ENCODE measurements at places on chromosomes 16 and 17.

- no peak for DNase-seq
Measured at GRCh38 chr17:40472733-40473452, 28.5 kb downstream of the TNS4 start.

DNA sequence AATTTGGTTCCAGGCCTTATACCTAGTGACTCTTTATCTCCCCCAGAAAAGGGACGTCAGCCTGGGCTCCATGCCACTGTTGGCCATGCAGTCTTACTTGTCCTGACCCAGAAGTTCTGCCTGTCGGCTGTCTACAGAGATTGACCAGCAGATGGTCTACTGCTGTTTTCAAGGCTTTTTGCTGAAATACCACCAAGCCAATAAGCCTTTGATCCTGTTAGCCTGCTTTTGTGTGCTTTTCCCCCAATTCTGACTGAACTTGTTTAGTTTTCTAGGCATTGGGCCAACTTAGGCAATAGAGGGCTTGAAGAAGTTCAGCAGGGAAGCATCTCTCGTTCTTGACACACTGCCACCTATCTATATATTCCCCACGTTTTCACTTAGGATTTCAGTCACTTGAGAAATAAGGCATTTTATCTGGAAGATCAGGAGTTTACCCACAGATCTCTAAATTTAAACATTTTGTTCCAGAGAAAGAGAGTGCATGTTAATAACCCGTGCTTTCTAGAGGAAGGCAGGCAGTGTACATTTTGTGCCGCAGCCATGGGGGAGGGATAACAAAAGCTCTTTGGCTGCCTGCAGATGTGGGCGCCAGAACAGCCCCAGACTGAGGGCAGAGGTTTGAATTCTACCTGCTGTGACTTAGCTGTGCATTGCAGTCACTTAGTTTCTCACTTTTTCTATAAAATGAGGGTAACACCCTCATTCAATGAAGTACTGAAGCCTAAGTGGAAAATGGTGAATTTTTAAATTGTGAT is 12.3 kb upstream of the CARMIL2 start:
- DNase-seq: no peak

DNA sequence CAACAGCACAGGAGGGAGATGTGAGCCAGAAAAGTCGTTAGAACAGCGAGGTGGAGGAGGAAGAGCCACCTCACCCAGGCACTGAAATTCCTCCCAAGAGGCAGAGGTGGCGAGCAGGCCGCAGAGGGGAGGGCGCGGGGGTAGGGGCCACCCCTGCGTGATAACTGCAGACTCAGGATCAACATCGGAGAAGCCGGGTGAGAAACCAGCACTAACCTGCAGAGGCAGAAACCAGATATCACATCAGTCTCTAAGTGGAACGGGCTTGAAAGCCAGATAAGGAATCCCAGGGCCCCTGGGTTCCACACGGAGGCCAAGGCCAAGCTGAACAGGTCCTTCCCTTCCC is 39.4 kb upstream of the ZC3H18 start:
- no peak for DNase-seq

GRCh38 chr16:47644661-47645060 is 183.5 kb downstream of the PHKB start:
- DNase-seq: no peak

DNA sequence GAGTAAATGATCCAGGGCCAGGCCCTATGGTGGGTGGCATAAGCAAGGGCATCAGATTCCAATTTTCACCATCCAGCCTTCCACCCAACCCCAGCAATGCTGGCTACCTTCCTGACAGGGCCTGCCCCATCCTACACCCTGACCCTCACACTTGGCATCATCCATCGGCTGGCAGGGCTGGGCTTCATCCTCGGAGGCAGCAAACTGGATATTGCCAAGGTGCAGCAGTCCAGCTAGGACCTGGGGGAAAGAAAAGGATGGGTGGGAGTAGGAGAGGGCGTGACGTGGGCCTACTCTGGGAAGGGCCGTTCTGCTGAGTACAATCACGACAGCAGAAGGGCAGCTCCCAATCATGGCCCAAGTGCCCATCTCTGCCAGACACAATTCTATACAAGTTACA is 23.5 kb downstream of the MYO19 start:
- DNase-seq: no peak

- no peak for DNase-seq
Measured at GRCh38 chr16:78256686-78257375, 157.4 kb downstream of the WWOX start.

- DNase-seq: peak; percentile 32
Measured at GRCh38 chr16:16025214-16025968, 76.0 kb downstream of the ABCC1 start.

DNA sequence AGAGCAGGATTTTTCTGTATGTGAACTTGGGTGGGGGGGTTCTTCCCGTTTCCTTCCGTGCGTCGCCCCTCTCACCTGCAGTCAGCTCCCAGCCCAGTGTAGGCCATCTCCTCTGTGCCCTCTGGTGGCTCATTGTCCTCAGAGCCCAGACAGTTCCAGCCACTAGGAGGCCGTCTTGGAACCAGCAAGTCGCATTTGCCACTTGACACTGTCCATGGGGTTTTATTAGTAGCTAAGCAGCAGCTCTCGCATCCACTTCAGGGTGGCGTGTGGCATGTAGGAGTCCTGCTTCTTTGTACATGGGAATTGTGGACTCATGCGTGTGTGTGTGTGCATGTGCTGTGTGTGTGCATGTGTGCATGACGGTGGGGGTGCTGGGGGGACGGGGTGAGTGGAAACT is 74.0 kb downstream of the SEC14L1 start:
- DNase-seq: peak; percentile 24

- DNase-seq: no peak
Measured at GRCh38 chr16:72654535-72654934, 393.4 kb downstream of the ZFHX3 start.

DNA sequence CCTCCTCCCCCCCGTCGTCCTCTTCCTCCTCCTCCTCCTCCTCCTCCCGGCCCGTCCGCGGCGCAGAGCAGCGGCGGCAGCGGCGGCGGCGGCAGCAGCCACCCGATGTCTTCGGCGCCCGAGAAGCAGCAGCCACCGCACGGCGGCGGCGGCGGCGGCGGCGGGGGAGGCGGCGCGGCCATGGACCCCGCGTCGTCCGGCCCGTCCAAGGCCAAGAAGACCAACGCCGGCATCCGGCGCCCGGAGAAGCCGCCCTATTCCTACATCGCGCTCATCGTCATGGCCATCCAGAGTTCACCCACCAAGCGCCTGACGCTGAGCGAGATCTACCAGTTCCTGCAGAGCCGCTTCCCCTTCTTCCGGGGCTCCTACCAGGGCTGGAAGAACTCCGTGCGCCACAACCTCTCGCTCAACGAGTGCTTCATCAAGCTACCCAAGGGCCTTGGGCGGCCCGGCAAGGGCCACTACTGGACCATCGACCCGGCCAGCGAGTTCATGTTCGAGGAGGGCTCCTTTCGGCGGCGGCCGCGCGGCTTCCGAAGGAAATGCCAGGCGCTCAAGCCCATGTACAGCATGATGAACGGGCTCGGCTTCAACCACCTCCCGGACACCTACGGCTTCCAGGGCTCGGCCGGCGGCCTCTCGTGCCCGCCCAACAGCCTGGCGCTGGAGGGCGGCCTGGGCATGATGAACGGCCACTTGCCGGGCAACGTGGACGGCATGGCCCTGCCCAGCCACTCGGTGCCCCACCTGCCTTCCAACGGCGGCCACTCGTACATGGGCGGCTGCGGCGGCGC is at the start of gene FOXF1:
FOXF1 (plus strand) TSS at position 63 of the 797 bp plus-strand sequence; CDS start at position 106, 43 bp downstream.
- DNase-seq: peak; percentile 72

DNA sequence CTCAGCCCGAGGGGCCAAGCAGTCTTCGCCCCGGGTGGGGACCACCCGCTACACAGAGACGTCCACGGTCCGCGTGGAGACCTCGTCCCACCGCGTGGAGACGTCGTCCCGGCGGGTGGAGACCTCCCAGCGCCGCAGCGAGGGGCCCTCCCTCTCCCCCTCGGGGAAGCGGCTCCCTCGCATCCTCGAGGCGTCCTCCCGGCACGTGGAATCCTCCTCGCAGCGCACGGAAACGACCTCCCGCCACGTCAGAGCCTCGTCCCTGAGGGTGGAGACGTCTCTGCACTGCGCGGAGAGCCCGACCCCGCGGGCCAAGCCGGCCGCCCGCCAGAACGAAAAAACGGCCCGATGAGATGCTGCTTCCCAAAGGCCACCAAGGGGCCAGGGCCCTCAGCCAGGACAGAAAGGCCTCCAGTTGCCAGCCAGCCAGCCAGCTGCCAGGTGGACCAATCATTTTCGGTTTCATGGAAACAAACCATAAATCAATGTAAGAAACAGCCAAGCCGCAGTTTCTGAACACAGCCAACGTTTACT is 424 bp downstream of the C17orf100 start:
- no peak for DNase-seq

- no peak for DNase-seq
Measured at GRCh38 chr16:49504023-49504364, 130.4 kb downstream of the C16orf78 start.

DNA sequence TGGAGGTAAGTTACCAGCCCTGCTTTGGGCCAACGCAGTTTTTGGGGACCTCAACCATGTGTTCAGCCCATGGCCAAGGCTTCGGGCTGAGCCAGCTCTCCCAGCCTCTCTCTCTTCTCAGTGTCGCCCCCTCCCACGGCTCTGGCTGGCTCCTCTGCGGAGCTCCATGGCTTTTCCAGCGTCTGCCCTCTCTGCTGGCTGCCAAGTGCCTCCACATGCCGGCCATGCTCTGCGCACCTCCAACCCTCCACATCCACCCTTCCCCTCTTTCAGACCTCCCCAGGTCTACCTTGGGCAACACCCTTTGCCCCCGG is 23.2 kb downstream of the COTL1 start:
- DNase-seq: no peak

- DNase-seq: peak; percentile 29
Measured at GRCh38 chr16:10738231-10739077, 5.2 kb upstream of the NUBP1 start.

GRCh38 chr16:81551821-81552304 is 107.3 kb downstream of the CMIP start:
- DNase-seq: no peak

DNA sequence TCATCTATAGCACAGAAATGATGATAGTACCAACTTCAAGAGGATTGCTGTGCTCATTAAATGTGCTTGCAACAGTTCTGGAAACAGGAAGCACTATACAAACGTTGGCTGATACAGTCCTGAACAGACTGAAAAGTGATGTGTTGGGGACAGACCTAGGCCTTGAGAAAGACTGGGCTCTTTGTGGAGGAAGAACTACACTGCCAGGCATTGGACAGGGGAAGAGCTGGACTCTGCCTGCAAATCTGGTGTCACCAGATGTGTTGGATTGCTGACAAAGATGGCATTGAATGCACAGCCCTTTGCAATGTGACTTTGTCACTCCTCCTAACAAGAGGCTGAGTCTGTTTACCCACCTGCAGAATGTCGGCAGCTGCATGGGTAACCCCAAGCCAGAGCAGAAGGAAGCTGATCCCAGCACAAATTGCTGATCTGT is 12.4 kb upstream of the ST6GALNAC2 start:
- DNase-seq: no peak

GRCh38 chr17:5226940-5227878 is 7.5 kb downstream of the SCIMP start:
- peak; percentile 59 for DNase-seq

DNA sequence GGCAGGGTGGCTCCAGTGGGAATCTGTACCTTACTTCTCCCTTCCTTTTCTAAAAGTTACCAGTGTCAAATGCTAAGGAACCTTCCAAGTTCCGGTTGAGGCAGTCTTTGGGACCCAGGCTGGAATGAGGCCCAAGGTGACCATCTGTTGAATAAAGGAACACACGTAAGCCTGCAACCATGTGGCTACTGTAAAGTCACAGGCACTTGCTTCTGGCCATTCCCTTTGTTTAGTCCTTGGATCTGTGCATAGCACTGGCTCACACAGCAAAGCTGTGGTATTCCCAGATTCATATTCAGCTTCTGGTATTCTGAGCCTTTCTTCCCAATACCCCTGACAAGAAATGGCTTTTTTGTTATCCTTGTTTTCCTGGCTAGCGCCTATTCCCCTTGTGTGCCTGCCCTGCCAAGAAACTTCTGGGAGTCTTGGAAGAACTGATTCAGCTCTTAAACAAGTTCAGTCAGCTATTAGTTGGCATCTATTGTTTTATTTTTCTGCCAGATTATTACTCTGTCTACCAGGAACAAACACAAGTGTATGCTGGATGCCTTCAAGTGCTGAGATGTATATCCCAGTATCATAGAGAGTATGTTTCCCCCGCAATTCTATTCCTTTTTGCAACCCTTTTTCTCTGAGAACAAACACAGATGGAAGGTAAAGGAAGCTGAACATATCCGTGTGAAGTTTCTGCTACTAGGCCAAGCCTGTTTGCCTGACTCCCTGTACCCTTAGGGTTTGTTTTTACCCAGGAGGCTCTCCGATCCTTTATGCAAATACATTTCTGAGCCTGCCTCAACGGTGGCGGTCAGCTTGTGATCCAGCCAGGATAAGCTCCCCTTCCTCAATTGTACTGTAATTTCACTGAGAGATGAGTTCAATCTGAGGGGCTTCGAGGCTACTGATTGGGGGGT is 13.2 kb downstream of the TMEM238L start:
- no peak for DNase-seq
